Stimulated activated CD8-positive, alpha-beta memory T cell treated with anti-CD3 and anti-CD28 coated beads, Interleukin-15, amount 100 ng/mL, for 1 hour (primary cell): ENCODE measurements at places on chromosomes 16 and 17.
A peak's percentile ranks its signal among the peaks of the same experiment; 100 is the strongest.

DNA sequence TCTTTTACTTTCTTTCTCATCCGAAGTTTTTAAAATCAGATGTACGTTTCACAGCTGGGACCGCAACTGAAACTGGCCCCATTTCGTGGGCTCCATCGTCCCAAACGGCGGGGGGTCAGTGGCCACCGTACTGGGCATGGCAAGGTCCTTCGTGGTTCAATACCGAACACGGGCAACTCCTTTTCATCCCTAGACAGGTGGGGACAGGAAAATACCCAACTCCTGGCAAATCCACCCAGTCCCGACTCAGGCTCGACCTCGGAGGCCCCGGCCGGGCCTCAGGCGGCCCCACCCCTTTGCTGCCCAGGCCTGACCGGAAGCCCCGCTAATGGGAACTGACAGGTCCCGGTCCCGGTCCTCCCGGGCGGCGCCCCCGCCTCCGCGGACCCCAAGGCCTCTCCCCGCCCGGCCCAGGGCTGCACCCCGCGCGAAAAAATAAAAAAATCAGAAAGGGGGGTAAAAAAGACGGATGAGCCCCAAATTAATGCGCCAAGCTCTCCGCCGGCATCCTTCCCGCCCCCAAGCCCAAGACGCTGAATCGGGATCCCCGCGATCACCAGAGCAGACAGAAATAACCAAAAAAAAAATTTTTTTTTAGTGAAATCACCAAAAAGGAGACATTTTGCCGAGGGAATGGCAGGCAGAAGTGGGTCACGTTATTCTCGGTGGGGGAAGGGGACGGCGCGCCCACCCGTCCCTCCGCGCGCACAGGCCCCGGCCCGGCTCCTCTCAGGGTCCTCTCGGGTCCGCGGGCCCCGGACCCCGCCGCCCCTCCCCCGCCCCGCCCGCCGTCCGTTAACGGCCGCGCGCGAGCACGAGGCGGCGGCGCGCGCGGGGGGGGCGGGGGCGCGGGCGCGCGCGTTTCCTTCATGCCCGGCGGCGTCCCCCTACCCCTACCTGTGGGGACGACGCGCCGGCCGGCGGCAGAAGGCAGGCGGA lies 562 bp downstream of the ZC3H7A start:
- no peak for DNase-seq

GRCh38 chr16:74034862-74035261 lies 261.8 kb upstream of the PSMD7 start:
- no peak for DNase-seq

- DNase-seq: no peak
Measured at GRCh38 chr17:1997289-1997926, 27.7 kb downstream of the RTN4RL1 start.

GRCh38 chr17:72884066-72884465 lies 208.4 kb downstream of the SLC39A11 start:
- no peak for DNase-seq

- DNase-seq: no peak
Measured at GRCh38 chr16:78800523-78800922, 701.1 kb downstream of the WWOX start.

DNA sequence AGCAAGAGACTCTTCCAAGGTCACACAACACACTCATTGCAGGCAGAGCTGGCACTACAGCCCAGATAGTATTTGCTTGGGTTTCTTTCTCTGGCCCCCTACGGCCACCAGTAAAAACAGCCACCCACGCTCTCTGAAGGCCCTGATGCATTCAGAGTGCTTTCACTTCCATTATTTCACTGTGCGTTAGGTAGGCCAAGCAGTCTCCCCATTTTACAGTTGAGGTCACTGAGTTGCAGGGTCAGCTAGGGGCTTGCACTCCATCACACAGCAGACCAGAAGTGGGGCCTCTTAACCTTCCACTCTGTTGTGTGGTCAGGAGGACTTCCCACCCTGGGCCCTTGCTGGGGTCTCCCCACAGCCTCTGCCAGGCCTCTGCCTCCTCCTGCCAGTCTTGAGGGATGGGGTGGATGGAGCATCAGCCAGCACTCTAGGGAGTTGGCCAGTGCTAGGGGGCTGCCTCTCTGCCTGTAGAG lies 2.5 kb downstream of the TBX21 start:
- no peak for DNase-seq

DNA sequence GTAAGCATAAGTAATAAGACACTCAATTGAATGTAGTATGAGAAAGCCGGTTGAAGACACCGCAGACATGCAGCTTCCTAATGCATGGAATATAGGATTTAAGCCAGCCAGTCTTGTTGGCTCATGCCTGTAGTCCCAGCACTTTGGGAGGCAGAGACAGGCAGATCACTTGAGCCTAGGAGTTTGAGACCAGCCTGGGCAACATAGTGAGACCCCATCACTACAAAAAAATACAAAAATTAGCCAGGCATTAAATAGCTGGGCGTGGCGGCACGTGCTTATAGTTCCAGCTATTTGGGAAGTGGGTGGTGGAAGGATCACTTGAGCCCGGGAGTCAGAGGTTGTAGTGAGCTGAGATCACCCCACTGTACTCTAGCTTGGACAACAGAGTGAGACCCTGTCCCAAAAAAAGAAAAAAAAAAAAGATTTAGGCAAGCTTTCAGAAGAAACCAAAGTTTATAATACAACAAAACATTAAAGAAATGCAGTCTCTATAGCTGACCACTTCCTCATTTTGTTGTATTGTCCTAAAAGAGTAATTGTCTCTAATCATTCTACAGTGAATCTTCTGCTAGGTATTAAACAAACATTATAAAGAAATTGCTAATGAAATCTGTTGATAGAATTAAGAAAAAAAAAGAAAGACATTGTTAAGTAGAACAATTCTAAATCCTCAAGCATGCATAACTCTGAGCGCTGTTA lies 68.6 kb upstream of the KIFC3 start:
- DNase-seq: no peak

GRCh38 chr17:74458835-74459234 lies 7.6 kb upstream of the CD300A start:
- no peak for DNase-seq

GRCh38 chr16:74296104-74296431 lies 546 bp upstream of the PSMD7 start:
- DNase-seq: no peak

GRCh38 chr17:9115214-9116191 lies 94.2 kb downstream of the NTN1 start:
- peak; percentile 8 for DNase-seq

- DNase-seq: no peak
Measured at GRCh38 chr17:63490329-63490728, 13.5 kb downstream of the ACE start.
